GM10248 (cell line): ENCODE measurements at places on chromosomes 3 and 15.

- no peak for DNase-seq
Measured at GRCh38 chr15:40499931-40500330, 29.1 kb downstream of the CHST14 start.

DNA sequence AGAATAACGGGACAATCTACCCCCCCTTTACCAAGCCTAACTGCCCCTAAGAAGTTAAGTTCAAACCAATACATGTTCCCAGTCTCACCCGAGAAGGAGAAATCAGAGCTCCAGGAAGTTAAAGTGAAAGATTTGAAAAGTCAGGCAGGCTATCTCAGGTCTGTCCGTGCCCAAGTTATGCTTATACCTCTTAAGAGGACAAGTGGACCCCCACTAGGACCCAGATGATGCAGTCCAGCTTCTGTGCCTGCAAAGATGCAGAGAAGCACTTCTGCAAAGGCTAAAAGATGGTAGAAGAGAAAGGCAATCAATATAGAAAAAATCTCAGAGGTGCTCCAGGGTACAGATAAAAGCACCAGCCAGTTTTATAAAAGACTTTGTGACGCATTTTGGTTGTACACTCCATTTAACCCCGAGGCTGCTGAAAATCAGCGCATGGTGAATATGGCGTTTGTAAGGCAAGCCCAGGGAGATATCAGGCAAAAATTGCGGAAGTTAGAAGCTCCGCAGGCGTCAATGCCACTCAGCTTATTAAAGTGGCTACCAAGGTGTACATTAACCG is 9.8 kb upstream of the SLC9C1 start:
- no peak for DNase-seq

- DNase-seq = no peak
Measured at GRCh38 chr3:45208586-45208985, 17.5 kb downstream of the TMEM158 start.

GRCh38 chr3:134833453-134834163 is 38.5 kb downstream of the EPHB1 start:
- no peak for DNase-seq

GRCh38 chr3:38017445-38018295 is 11.8 kb downstream of the PLCD1 start:
- DNase-seq = no peak

DNA sequence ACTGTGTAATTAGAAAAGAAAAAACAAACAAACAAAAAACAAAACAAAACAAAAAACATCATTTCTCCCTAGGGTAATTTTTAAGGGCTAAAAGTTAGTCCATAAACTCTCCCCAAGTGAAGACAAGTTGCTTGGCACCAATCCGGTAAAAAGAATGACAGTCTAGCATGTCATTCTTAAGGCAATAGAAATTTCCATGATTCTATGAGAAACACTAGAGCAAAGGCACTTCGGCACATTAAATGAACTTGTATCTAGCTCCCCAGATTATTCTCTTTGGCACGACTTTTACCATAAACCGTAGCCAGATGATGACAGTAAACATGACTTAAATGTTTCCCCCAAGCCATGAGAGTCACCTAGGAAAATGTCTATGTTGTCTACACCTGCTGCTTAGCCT is 10.1 kb downstream of the COL8A1 start:
- DNase-seq = no peak

GRCh38 chr3:98223907-98224672 is 40.0 kb upstream of the OR5H6 start:
- no peak for DNase-seq

GRCh38 chr3:16468002-16468335 is 45.5 kb downstream of the RFTN1 start:
- DNase-seq = no peak

DNA sequence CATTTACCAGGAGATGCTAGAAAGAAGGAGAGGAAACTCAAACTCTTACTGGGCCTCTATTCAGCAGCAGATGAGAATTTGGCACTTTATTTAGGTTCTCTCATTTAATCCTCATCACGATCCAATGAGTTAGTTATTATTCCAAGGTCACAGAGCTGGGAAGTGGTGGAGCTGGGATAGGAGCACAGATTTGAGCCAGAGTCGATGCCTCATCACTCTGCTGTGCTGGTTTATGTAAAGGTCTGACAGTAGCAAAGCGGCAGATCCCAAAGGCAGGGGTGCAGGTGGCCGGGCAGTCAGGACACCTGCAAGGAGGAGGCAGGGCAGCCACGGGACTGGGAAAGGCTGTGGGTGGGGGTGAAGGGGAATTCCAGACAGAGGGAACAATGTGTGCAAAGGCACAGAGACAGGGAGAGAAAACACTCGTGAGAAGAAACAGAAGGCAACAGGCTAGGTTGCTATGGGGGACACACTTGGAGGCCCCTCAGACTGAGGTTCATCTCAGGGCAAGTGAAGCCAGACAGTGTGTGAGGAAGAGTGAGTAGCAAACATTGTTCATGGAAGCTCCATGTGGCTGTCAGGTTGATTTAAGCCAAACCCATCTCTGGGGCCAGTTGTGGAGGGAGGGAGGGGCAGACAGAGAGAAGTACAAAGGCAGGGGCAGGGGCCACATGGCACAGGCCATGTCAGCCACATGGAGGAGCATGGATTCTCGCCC is 26.8 kb downstream of the RAB6B start:
- no peak for DNase-seq

GRCh38 chr3:88410259-88410658 is 260.5 kb downstream of the C3orf38 start:
- DNase-seq = no peak
